ENCODE measurements at places on chromosomes 4 and X. TPM values are rescaled to one million over a fixed set of nuclear protein-coding genes. Genes with fewer than 3 reads are reported as not detected.

- no peak for DNase-seq
These were observed 21.3 kb downstream of the SPCS3 start for GRCh38 chr4:176340871-176341685.

- DNase-seq = no peak
These were observed 15.2 kb upstream of the UVSSA start for GRCh38 chr4:1331591-1332353.

DNA sequence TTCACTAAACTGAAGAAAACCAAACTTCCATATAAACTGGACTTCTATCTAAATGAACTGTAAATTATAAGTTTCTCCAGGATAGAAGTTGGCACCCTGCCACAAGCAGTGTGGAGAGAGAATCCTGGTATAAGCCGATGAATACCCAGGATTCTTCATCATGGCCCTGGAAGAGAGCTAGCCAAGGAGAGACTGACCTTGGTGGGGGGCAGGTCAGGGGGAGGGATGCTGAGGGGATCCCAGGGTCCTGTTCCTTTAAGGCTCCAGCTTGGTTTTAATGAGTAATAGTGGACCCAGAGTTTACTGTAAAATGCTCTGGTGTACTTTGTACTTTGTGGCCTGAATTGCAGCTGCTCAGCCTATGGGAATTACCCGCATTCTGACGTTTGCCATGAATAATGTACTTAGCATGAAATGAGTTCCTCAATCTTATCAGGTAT lies 16.9 kb downstream of the RASSF6 start:
- no peak for DNase-seq

DNA sequence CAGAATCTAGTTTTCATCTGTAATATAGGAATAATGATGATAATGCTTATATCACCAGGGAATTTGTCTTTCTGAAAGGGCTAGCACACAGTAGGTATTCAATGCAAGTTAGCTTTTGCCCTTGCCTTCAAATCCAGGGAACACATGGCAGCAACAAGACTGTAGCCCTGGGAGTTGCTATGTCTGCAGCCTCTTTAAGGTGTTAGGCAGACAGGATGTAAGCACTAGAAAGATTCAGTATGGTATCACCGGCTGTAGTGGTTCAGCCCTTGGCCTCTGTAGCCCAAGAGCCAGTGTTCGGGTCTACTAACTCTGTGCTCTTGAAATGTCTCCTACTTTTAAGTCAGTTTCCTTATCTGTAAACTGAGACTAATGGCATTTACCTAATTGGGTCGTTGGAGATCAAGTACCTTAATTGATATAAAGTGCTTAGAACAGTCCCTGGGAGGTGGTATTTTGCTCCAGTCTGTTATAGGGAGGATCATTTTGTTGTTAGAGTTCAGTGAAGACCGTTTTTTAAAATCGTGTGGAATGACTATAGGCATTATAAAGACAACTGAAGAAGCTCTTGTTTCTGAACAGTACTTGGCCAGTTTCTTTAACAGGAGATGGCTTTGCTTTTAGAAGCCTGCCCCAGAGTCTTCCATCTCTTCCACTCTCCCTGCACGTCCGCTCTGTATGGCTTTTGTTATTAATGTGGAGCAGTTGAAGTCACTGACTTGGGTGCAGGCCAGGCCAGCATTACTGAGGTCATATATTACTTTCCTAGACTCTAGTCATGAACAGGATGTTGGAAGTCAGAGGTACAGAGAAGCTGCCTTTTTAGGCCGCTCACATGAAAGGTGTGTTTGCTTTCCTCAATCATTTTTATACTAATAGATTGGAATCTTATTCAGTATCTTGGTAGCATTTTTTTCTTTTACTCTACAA lies 44.8 kb downstream of the GAB1 start:
- DNase-seq = peak; percentile 94

DNA sequence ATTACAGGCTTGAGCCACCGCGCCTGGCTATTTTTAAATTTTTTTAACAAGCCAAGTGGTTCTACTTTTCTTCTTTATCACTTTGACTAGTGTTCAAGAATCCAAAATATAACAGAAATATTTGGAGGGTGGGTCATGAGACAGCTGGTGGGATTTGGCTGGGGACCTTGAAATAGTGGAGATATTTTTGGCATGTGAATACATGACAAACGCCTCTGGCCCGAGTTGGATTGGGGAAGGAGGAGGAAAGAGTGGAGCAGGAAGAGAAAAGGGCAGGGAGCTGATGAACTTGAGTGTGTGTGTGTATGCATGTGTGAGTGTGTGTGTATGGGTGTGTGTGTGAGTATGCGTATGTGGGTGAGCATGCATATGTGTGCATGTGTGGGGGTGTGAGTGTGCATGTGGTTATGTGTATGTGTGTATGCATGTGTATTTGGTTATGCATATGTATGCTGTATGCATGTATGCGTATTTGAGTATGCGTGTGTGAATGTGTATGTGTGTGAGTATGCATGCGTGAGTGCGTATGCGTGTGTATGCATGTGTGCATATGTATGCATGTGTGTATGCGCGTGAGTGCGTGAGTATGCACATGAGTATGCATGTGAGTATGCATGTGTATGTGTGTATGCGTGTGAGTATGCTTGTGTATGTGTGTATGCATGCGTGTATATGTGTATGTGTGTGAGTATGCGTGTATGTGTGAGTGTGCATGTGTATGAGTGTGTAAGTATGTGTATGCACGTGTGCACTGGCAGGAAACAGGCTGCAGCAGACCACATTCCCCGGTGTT lies 49.6 kb downstream of the JADE1 start:
- DNase-seq = peak; percentile 47

DNA sequence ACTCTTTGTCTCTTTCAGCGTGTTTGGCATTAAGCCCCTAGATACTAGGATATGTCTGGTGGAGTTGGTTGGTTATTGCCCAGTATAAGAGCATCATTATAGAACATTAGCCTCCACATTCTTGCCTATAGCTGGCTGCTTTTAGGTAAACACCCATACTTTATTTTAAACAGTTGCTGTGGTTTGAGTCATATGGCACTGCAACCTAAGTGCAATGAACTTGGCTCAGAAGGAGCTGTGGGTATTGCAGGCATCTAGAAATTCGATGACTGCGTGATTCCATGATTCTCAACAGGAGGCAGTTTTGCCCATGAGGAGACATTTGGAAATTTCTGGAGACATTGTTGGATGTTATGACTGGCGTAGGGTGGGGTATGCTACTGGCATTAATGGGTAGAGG lies 49.5 kb downstream of the DCLK2 start:
- DNase-seq = no peak

DNA sequence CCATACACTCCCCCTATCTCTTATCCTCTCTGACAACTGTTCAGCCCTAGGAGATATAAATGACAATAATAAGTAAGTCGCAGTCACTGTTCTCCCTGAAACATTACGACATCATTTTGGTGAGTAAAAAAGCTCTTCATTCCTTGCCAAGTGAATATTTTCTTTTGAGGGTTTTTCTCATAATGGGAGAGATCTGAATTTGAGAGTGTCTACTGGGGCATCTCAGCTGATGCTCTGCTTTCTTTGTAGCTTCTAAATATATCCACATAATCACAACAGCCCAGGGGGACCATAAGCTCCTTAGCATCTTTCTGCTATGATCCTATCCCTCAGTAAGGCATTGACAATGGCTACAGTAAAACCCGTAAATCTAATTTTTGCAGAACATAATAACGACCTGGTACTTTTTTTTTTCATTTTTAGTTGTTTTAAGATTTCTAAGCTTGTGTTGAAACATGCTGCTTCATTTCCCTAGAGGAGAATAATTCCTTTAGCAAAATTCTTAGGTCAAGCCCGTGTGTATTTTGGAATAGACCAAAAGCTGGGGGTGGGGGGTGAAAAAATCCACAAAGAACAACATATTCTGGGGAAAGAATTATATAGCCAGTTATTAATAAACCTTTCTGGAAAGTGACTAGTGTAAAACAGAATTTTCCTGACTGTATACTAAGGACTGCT lies 78.1 kb upstream of the GPM6B start:
- DNase-seq = no peak

The COMMD8 gene
- 21.2 TPM for total RNA-seq

The BTC gene
- 0.26 TPM for total RNA-seq

The PRICKLE3 gene
- total RNA-seq = 14.2 TPM

The ARR3 gene
- total RNA-seq = not detected
